ENCODE measurements at places on chromosomes 1 and 21.
A peak's percentile ranks its signal among the peaks of the same experiment; 100 is the strongest.

DNA sequence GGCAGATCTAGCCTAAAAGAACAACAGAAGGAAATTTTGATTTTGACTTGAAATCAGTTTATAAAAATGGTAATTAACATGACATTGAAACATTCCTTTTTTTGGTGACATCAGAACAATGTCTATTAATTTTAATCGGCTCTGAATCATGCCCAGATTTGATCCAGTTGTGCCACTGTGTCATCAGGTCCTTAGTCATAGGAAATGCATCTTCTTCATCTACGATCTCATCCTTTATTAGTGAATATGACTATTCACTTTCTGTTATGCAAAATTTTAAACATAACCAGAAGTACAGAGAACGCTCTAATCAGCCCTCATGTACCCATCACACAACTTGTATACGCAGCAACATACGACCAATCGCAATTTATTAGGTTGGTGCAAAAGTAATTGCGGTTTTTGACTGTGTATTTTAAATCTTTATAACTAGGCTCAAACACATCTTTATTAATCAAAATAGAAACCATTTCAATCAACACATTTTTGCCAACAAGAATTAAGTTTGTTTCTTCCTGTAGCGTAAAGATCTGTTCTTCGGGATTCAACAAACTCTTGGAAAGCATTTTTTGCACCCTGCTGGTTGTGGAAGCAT, 40.3 kb upstream of the TLR5 start:
- no peak for DNase-seq

GRCh38 chr1:111679541-111679940, 59.7 kb downstream of the INKA2 start:
- DNase-seq: no peak

GRCh38 chr1:166057650-166058049, 109.2 kb downstream of the FAM78B start:
- DNase-seq: no peak

DNA sequence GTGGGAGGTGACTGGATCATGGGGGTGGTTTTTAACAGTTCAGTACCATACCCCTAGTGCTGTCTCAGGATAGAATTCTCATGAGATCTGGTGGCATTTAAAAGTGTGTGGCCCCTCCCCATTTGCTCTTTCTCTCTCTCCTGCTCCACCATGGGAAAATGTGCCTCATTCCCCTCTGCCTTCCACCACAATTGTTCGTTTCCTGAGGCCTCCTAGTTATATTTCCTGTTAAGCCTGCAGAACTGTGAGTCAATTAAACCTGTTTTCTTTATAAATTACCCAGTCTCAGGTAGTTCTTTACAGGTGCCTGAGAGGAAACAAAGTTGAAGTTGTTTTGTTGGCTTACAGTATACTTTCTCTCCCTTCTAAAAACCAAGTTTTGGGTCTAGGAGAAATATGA, 23.1 kb upstream of the SLC22A15 start:
- DNase-seq: no peak

- no peak for DNase-seq
Measured at GRCh38 chr1:228996281-228996680, 261.0 kb downstream of the RHOU start.

DNA sequence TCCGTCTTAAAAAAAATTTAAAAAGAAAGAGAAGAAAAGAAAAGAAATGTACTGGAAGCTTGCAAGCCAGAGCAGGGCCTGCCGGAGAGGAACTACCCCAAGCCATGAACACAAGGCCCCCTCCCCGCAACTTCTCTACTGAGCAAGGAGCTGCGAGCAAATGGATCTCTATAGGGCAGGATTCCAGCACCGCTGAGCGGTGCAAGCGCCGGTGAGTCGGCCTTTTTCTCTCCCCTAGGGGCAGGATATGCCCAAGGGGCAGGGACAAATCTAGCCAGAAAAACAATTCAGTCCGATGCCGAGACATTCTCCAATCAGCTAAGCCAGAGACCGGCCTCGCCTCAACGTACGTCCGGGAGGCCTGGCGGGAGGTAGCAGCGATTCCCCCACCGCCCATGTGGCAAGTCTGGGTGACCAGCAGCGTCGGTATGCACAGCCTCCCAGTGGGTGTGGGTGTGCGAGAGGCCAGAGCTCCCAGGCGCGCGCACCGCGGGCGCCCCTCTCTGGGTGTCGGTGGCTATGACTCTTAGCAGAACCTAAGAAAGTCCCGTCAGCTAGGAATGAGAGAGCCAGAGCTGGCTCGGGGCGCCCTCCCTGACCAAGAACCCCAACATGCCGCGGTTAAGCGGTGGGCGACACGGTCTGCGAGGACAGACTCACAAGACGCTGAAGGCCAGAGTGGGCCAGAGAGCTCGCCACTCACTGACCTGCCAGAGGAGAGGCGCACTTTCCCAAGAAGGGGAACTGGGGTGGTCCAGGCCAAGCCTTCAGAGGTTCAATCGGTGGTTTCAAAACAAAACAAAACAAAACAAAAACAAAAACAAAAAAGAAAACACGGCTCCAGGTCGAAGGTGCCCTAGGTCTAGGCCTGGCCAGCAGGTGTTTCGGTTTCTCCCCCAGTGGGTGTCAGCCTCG, 1.9 kb downstream of the CSMD2 start:
- DNase-seq: peak; percentile 67

- no peak for DNase-seq
Measured at GRCh38 chr1:154435599-154436200, 30.6 kb downstream of the IL6R start.

DNA sequence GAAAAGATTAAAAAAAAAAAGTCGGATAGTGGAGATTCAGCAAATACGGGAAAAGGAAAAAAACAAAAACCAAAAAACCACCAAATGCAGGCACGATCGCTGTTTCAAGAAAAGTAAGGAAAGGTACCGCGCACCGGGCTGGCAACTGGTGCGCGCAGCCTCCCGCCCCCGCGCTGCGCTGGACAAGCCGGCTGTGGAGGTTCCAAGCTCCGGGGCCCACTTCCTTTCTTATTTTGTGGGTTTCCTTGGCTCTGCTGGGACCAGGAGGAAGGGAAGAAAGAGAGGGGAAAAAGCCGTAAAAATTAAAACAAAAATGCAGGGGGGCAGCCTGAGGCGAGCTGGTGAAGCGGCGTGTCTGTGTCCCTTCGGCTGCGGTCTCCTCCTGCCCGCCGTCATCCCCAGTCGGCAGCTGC, 233 bp downstream of the ADAMTS5 start:
- DNase-seq: peak; percentile 57

GRCh38 chr1:192904438-192904895, 95.6 kb downstream of the RGS2 start:
- no peak for DNase-seq

GRCh38 chr1:11526071-11526895, 47.3 kb downstream of the DISP3 start:
- no peak for DNase-seq

- no peak for DNase-seq
Measured at GRCh38 chr21:41663805-41664788, 102.8 kb downstream of the RIPK4 start.

DNA sequence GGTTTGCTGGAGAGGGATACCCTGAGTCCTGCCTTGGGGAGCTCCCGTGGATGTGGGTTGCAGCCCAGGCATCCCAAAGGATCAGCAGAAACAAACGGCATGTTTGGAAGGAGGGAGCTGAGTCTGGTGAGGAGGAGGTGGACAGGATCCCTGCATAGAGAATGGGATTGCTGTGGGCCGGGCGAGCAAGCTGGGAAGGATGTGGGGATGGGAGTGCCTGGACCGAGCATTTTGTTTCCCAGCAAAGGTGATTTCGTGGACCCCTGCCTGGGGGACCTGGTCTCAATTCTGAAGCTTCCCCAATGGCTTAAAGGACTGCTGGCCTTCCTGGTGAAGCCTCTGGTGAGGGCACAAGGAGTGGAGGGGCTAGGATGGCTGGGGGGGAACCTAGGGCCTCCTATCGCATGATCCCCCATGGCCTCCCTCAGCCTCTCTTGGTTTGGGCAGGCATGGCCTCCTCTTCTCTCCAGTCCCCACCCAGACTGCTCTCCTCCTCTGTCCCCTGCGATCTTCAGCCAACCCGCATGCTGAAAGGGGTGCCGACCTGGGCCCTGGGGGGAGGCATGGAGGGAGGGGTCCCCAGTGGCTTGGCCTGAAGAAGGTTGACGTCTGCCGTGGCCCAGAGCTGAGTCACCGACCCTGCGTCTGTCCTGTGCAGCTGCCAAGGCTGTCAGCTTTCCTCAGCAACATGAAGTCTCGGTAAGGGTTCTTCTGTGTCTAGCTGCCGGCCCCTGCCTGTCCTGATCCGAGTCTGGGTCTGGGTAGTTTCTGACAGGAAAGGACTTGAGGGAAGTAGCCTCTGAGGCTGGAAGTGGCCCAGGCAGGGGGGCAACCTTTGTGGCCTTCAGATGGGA, 16.3 kb downstream of the FAAH start:
- no peak for DNase-seq

GRCh38 chr1:15758343-15758931, at the start of gene FBLIM1:
TSS of gene FBLIM1 (plus strand) at chr1:15758795. CDS start at chr1:15764984, 6,189 bp downstream.
- peak; percentile 62 for DNase-seq

DNA sequence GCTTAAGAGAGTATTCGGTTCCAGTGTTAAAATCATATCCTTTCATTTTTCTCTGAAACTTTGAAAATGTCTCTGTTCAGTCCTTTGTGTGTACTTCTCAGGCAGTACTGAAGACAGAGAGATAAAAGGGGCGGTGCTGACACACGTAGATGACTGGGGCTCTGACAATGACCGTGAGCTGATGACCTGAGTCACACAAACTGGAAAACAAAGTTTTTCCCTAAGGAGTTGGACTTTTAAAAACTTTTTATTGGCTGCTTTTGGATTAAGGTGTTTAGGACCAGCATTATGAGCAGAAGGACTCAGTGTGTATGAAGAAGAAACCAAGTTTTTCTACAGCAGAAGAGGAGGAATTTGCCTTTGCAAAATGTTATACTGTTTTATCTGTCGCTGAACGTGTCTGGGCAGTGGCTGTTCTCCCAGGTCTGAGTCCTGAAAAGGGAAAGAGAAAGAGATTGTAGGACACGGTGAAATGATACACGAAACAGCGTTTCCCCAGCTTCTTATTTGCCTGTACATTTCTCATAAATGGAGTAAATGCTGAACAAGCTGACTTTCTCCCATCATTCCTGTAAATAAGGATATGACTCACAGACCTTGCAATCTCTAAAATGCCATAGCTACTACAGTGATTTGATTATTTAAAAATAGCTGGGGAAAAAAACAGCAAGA, 51.5 kb downstream of the MAP3K7CL start:
- no peak for DNase-seq

DNA sequence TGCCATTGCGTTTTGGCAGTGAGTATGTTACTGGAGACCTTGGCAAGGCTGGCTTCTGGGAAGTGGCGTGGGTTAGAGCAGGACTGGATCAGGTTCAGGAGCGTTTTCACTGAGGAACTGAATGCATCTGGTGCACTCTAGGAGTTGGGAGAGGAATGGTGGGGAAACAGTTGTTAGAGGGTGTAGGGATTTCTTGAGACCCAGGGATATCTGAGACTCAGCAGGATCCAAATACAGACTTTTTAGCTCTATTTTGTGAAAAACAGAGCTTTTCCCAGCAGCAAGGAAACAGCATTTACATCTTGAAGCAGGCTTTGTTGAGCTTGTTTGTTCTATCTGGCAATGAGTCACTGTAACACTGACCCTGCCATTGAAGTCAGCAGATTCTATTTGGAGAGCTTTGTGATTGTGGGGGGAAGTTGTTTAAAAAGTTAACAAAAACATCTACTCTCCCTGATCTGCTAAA, 56.9 kb upstream of the NRIP1 start:
- DNase-seq: no peak

- DNase-seq: no peak
Measured at GRCh38 chr1:223242971-223243370, 99.9 kb upstream of the TLR5 start.

DNA sequence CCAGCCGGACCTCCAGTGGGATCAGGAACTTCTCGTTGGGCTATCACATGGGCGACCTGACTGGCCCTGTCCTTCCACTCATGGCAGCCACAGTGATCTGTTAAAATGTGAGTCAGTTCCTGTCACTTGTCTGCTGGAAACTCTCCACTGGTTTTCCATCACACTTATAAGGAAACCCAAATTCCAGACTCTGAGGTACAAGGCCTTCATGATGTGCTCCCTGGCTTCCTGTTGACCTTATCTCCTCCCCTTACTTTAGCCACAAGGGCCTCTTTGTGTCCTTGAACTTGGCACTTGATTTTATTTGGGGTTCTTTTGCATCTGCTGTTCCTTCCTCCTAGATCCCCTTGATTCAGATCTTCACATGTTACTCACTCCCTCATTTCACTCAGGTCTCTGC, 96.8 kb downstream of the TENT5C start:
- no peak for DNase-seq

GRCh38 chr1:15176898-15177665, 23.5 kb downstream of the TMEM51 start:
- no peak for DNase-seq

DNA sequence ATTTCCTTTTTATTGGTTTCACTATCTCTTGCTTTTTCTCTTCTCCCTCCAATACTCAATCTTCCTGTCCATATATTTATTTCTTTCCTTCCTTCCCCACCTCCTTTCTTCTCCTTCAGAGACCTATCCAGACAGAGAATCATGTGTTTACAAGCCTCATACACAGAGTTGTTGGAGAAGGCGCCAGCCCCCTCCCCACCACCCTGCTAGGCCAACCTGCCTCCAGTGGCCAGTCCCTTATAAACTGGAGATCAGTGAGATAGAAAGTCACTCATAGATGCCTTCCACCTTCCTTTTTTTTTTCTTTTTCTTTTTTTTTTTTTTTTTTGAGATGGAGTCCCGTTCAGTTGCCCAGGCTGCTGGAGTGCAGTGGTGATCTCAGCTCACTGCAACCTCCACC, 53.3 kb downstream of the CD247 start:
- no peak for DNase-seq

DNA sequence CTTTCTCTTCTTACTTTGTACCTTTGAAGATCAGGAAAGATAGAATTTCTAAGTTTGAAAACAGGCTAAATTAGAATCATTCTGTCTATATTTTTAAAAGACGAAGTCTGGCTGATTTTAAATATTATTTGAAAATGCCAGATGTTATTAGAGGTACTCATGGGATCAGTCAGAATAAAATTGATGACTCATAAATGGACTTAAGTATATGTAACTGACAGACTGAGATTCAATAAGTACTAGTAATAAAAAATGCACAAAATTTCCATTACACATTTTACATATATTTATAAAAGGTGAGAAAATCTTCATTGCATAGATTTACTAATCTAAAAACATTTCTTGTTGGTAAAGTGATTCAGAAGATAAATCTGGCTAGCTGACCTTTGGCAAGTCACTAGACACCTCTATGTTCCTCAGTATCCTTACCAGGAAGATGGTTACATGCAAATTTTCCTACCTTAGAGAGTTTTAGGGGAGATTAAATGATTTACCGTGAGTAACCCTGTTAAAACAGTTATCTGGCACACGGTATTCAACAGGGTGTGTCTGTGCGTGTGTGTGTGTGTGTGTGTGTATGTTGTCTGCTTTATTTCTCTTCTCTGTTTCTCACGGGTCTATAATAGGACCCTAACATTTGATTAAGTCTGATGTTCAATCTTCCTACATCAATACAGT, 189.0 kb downstream of the RUNX1 start:
- no peak for DNase-seq

- no peak for DNase-seq
Measured at GRCh38 chr1:215380566-215380965, 186.5 kb upstream of the KCTD3 start.

Data from mesothelial cell of epicardium (in vitro differentiated cells).